Sciatic nerve (tissue), 2 donors: ENCODE measurements at places on chromosomes 7 and 10. TPM values are rescaled to one million over a fixed set of nuclear protein-coding genes. Genes with fewer than 3 reads are reported as not detected.

Gene TSPAN15
- 103 TPM for total RNA-seq

Gene SYT15
- 17.1 TPM for total RNA-seq

Gene TRPV5
- 0.22 TPM for total RNA-seq

Gene HABP2
- total RNA-seq, result not detected

Gene HHEX
- total RNA-seq, result 15.3 TPM

Gene IGFBP1
- total RNA-seq, result not detected

Gene ARMC3
- 0.18 TPM for total RNA-seq

Gene PPP1R3C
- total RNA-seq, result 10.9 TPM

Gene ANKRD7
- total RNA-seq, result 1.0 TPM

Gene CPA2
- total RNA-seq, result 1.2 TPM

Gene PSD
- total RNA-seq, result 1.9 TPM

Gene VSTM4
- total RNA-seq, result 16.4 TPM

Gene MMS19
- 65.9 TPM for total RNA-seq

Gene RP9
- 11.6 TPM for total RNA-seq

Gene CFAP58
- total RNA-seq, result 0.67 TPM

Gene ATXN7L1
- 22.3 TPM for total RNA-seq

Gene RSU1
- total RNA-seq, result 83.6 TPM

Gene TRAPPC14
- 15.4 TPM for total RNA-seq

Gene SAP25
- 13.6 TPM for total RNA-seq

Gene GHRHR
- total RNA-seq, result 1.2 TPM

Gene PRSS1
- 4.7 TPM for total RNA-seq

Gene COL17A1
- 0.45 TPM for total RNA-seq

Gene SLC16A12
- total RNA-seq, result 10.3 TPM

Gene FGFBP3
- 6.0 TPM for total RNA-seq

Gene CYP3A7
- not detected for total RNA-seq

Gene OR6B1
- not detected for total RNA-seq

Gene OPALIN
- not detected for total RNA-seq

Gene MGAM2
- 2.9 TPM for total RNA-seq

Gene NUB1
- 48.5 TPM for total RNA-seq

Gene FAM25G
- total RNA-seq, result not detected

Gene PRKG1
- 20.0 TPM for total RNA-seq

Gene PDLIM1
- total RNA-seq, result 138 TPM

Gene RPS24
- 1,000 TPM for total RNA-seq

Gene LRRC17
- total RNA-seq, result 4.2 TPM

Gene TLX1
- not detected for total RNA-seq

Gene SPDYE8
- not detected for total RNA-seq

Gene NEUROG3
- not detected for total RNA-seq

Gene WIPF3
- total RNA-seq, result 5.3 TPM

Gene ZNF398
- 17.3 TPM for total RNA-seq

Gene DNAJB6
- total RNA-seq, result 129 TPM

Gene GRID1
- 15.4 TPM for total RNA-seq
